ENCODE measurements at places on chromosomes 16 and 17.

DNA sequence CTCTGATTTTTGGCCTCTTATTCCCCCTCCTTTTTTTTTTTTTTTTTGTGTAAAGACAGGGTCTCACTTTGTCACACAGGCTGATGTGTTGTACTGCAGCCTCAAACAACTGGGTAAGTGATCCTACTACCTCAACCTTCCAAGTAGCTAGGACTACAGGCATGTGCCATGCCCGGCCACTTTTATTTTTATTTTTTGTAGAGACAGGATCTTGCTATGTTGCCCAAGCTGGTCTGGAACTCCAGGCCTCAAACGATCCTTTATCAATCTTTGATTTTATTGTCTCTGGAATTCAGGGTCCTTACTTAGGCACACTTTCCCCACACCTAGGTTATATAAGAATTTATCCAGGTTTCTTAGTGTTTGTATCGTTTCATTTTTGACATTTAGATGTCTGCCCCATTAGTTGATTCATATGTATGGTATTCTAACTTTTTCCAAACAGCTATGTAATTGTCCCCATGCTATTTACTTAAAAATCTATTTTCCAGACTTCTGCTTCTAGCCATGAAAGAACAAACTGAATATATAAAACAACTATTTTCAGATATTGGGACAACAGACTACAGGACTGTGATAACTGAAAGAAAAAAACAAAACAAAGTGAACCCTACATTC, 13.9 kb downstream of the CMC2 start:
- DNase-seq = no peak

DNA sequence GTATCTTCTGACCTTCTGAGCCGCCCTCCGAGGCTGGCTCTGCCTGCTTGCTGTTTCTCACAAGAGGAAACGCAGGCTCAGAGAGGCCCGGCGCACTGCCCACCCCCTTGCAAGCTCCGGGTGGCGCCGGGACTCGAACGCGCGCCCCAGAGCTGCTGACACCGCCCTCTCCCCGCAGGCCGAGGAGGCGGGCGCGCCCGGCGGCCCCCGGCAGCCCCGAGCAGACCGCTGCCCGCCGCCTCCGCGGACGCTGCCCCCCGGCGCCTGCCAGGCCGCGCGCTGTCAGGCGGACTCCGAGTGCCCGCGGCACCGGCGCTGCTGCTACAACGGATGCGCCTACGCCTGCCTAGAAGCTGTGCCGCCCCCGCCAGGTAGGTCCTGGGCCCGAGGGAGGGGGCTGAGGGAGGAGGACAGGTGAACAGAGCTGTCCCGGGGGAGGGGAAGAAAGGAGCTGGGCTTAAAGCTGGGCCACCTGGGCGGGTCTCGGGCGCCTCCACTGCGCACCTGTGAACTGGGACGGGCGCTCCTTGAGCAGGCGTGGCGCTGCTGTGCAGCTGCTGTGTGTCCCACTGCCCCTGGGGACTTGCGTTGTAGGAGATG, 18.2 kb downstream of the WFDC1 start:
- DNase-seq = no peak

DNA sequence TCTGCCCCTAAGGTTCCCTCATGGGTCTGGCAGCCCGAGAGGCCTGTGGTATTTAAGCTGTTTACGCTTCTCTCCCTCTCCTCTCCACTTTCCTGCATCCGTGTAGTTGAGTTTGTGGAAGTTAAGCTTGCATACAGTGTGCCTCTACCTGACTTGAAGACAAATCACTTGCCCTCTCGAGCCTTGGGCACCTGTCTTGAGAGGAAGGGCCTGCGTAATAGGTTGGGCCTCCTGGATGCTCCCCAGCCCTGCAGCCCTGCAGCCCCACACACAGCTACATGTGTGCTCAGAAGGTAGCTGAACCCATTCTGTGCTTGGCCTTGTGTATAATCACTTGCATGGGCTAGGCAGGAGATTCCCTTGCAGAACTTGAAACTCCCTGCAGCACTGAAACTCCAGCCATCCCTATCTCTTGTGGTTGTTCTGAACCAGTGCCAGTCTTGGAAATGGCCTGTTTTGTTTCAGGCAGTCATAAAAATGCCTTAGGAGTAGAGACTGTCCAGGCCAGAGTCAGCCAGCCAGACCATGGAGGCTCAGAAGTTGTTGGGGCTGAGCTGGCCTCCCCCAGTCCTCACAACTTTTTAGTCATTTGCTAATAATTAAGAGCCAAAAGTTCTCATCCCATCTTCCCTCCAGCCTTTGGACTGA, 134.6 kb downstream of the CLEC16A start:
- DNase-seq = peak; percentile 78

- DNase-seq = no peak
These were observed 74.8 kb downstream of the HS3ST2 start for GRCh38 chr16:22888791-22889190.

GRCh38 chr16:24998201-24998600, 17.0 kb downstream of the ARHGAP17 start:
- DNase-seq = no peak

- DNase-seq = no peak
These were observed 174.6 kb downstream of the ABCA8 start for GRCh38 chr17:68780596-68780995.
